Sigmoid colon (tissue), 7 donors: ENCODE measurements at places on chromosomes 12 and 14. TPM values are rescaled to one million over a fixed set of nuclear protein-coding genes. Genes with fewer than 3 reads are reported as not detected.

DNA sequence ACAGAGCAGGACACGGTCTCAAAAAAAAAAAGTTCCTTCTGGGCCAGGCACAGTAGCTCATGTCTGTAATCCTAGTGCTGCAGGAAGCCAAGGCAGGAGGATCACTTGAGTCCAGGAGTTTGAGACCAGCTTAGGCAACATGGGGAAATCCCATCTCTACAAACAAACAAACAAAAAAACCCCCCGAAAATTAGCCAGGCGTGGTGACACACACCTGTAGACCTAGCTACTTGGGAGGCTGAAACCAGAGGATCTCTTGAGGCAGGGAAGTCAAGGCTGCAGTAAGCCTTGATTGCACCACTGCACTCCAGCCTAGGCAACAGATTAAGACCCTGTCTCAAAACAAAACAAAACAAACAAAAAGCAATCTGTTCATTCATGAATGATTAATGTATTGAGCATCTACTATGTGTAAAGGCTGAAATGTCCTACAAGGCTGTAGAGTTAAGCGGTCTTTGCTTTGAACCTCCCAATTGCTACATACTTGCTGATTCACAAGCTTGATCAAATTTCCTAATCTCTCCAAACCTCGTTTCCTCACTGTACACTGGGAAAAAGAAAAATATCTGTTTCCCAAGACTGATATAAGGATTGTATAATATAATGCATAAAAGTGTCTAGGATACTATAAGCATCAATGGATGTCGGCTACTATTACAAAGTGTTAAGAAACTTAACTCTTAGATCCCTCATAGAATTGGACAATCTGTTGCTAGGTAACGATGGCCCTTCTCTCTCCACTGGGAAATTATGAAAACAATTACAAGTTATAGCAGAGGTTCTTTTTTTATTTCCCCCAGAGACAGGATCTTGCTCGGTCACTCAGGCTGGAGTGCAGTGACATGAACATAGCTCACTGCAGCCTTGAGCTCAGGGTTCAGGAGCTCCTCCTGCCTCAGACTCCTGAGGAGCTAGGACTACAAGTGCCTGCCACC lies 7.9 kb upstream of the RILPL2 start:
- no peak for DNase-seq

DNA sequence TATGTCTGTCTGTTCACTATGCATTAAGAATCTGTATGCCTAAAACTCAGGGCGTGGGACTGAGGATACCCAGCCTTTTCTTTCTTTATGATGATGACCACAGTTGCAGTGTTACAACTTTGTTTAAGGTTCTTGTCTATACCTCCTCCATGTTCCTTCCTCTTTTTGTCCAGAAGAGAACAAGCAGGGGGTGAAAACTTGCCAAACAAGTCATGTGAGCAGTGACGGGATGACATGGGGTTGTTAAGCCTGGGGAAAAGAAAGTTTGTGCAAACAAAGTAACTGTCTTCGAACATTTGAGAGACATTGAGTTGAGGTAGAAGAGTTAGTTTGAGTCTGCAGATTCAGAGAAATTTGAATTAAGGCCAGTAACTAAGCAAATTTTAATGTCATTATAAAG lies 505.5 kb downstream of the NPAS3 start:
- DNase-seq = no peak

- DNase-seq = peak; percentile 78
Observed at GRCh38 chr12:106954462-106955376, 988 bp upstream of the TMEM263 start.

DNA sequence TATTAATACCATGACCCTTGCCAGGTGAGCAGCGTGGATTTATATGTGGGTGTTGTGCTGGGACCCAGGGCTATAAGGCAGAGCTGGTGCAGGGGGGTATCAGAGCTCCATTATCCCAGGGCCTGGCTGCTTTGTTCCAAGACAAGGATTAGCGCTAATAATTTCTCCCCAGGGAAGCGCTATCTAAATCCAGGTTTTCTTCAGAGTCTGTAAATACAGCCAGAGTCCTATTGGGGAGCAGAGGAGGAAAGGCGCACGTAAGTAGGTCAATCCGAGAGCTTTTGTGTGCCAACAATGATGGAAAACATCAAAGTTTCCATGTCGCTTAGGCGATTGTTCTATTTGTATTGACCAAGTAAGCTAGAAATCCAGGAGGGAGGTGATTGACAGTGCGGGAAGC lies 1009.7 kb downstream of the VRK1 start:
- no peak for DNase-seq

AQP5 gene
- total RNA-seq = not detected

CLEC6A gene
- total RNA-seq = not detected

MCRS1 gene
- 33.6 TPM for total RNA-seq
